ENCODE measurements at places on chromosomes 5 and 9.
A peak's percentile ranks its signal among the peaks of the same experiment; 100 is the strongest.

GRCh38 chr5:64700765-64701164, 10.5 kb downstream of the SHISAL2B start:
- DNase-seq = no peak

DNA sequence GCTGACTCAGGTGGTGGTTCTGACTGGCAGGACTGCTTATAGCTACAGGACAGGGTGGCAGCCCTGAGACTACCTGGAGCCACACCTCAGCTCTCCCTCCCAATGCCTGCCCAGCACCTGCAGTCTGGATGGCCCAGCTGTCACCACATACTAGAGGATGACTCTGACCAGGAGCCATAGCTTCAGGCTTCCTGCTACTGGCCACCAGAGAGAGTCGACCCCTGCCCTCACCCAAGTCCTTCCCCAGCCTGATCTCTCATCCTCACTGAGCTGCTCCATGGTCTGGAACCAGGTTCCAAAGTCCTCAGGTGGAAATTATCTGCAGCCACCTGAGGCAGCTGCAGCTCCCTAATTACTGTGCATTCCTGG, 25.6 kb upstream of the TDRD7 start:
- no peak for DNase-seq

DNA sequence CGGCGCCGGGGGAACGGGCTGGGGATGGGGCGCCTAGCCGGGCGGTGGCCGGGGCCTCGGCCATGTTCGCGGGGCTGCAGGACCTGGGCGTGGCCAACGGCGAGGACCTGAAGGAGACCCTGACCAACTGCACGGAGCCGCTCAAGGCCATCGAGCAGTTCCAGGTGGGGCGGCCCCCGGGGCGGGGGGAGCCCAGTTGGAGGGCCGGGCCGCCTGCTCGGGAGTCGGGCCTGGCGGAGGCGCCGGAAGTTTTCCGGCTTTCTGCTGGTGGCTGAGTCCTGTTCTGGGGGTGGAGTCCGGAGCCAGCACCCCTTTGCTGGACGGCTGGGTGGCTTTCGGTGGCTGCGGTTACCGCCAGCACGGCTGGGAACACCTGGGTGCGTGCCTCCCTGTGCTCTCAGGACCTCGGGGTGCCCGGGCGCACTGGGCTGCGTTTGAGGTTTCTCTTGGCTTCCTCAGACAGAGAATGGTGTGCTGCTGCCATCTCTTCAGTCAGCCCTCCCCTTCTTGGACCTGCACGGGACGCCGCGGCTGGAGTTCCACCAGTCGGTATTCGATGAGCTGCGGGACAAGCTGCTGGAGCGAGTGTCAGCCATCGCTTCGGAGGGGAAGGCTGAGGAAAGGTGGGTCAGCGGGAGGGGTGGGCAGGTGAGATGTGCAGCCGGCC, 454 bp downstream of the NELFB start:
- DNase-seq = peak; percentile 36

DNA sequence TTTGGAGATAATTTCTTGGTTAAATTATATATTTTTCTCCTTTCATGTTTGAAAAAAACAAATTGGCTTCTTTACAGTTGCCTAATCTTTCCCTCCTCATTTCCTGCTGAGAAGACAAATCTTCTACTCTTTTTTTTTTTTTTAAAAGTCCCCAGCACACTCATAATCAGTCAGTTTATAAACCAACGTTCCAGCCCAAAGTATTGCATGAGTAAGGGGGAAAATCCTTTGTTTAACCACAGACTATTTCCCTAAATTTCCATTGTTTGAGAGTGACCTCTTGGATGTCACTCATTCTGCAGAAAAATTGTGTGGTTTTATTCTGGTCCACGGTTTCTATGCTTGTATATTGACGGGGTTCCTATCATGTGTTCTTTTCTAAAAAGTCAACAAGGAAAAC, 55.1 kb upstream of the TLR4 start:
- DNase-seq = no peak

- DNase-seq = no peak
Measured at GRCh38 chr5:167816864-167817263, 474.6 kb upstream of the WWC1 start.

GRCh38 chr9:132590318-132591182, 8.1 kb downstream of the BARHL1 start:
- no peak for DNase-seq

Data from fibroblast of villous mesenchyme (primary cell).